ENCODE measurements at places on chromosomes 4 and X.

DNA sequence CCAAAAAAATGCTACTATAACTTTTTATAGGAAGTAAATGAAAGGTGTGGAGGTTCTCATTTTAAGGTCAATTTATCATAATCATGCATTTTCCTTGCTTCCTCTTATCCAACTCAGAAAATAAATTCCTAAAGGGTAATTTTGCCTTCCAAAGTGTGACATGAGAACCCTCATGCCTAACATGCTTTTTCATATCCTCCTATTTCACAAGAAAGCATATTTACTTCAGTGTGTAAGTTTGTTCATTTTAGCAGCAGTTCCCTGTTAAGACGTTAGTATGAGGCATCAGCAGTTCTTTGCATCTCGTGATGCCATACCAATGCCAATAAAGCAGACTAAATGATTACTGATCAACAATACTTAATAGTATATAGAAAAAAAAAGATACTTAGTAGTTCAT, 18.4 kb downstream of the WDFY3 start:
- no peak for DNase-seq

GRCh38 chrX:31237189-31237588, 165.3 kb upstream of the FTHL17 start:
- DNase-seq, result no peak

GRCh38 chr4:10172278-10172921, 55.8 kb upstream of the WDR1 start:
- DNase-seq, result no peak

DNA sequence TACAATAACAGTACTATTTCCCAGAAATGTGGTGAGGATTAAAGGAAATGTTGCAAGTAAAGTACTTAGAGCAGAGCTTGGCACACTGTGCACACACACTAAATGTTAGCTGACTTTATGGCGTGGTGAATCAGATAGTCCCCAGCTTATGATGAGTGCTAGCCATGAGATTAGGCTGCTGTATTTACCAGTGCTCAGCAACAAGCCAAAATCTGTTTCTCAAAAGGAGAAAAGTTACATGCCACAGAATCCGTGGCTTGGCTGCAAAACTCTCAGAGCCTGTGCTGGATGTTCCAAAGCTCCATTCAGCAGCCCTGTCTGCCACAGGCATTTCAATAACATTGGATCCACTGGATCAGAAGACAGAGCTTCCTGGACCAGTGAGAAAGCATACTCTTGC, 12.8 kb upstream of the STBD1 start:
- no peak for DNase-seq
